ENCODE measurements at places on chromosomes 5 and 9.

- DNase-seq, result peak; percentile 22
These were observed 41.0 kb downstream of the ESM1 start for GRCh38 chr5:54944364-54944763.

- DNase-seq, result no peak
These were observed 17.8 kb downstream of the NUDT2 start for GRCh38 chr9:34346873-34347799.

DNA sequence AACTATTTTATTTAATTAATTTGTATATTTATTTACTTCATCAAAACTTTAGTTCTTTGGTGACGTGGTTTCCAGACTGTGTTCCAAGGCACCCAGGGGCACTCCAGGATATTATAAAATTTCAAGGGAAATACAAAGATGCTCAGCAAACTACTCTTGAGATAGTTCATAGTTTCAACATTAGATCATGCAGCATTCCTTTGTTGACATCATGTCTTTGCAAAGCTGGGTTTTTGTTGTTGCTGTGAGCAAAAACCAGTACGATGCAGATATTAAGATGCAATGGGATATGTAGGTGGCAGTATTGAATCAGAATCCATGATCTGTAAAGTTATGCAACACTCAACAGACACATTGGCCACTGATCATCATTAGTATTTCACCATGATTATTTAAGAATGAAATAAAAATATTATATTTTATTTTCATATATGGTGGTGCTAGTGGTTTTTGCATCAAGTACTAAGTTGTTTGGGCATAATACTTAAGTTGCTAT, 219.7 kb downstream of the ADCY2 start:
- no peak for DNase-seq

DNA sequence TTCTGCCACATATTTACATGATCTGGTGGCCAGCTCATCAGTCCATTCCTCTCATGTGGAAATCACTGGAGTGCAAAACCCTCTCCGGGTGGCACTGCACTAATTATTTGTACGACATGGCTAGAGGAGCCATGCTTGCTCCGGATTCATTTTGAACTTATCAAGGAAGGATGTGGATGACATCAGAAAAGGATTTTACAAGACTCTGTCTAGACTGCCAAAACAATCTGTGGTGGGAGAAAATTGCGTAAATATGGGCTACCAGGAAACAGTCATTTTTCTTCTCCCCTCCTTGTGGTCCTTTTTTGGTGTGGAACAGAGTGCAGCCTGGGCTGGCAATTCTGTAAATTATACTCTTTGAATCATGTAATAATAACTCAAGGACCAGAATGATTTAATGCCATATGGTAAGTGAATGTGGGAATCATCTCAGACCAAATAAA, 123.4 kb upstream of the IFNE start:
- no peak for DNase-seq

DNA sequence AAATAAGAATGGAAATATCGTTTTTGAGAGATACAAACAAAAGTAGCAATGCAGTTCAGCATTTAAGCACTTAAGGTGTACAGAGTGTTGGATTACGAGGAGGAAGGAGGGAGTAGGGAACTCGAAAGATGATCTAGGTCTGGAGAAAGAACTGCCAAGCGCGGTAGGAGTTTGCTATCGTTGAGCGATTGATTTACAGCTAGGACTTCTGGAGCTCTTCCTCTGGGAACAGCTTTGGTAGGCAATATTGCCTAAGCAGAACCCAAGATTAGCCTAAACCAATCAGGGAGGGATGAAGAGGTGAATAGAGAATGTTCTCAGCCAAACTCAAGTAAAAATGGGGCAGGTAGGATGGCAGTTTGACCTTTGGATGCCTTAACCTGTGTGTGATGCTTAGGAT, 965 bp downstream of the CLTA start:
- no peak for DNase-seq

DNA sequence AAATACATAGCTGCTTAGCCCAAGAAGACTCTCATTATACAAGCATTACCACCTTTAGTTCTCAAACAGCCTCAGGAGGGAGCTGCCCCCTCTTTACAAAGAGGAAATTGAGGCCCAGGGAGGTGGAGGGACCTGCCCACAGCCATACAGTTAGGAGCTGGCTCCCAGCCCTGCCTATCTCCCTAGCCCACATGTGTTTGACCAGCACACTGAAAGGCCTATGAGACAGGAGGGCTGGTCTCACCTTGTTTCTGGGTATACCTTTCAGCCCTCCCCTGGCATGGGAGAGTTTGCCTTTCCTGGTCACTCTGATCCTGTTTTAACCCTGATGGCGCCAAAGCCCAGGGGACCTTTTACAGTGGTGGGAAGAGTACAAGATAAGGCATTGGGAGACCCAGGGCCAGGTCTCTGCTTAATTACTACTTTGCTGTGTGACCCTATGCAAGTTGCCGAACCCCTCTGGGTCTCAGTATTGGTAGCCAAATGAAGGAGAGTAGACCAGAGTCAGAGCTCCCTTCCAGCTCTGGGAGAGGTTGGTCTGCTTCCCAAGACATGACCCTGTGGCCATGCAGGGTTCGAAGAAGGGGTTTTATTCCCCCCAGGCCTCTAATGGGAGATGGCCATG, 60.9 kb upstream of the RPL26L1 start:
- no peak for DNase-seq

GRCh38 chr5:59097712-59098111, 514.8 kb downstream of the RAB3C start:
- DNase-seq, result no peak

DNA sequence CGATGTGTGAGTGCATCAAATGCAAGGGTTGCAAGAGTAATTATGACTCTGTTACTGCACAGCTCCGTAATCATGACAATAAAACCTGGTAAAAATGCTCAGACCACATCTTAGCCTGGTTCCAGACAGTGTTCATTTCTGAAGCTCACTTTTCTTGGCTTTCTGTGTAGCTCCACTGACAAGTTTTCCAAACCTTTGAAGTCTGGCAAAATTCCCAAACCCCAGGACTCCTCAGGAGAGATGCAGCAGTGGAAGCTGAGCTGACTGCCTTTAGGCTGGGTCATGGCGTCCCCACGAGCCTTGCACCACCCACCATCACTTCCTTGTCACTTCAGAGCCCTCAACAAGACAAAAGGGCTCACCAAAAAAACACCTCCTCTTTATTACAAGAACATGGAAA, 131.6 kb upstream of the TAS2R1 start:
- no peak for DNase-seq

GRCh38 chr5:72149742-72150141, 42.5 kb downstream of the MAP1B start:
- no peak for DNase-seq

DNA sequence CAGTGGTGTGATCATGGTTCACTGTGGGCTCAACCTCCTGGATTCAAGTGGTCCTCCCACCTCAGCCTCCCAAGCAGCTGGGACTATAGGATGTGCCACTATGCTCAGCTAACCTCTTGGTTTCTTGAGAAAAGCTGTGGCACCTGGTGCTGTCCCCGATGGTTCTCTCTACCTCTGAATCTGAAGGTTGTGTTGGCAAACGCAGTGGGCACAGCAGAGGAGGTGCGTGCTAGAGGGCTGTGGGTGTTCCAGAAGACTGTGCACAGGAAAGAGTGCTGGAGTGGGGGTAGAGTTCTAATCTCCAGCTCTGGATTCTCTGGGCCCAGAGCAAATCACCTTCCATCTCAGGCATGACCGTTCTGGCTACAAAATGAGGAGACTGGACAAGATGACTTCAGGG, 12.5 kb downstream of the RGS3 start:
- no peak for DNase-seq

GRCh38 chr5:149654231-149654630, 72.9 kb downstream of the ARHGEF37 start:
- DNase-seq, result no peak

- DNase-seq, result no peak
These were observed 588.9 kb downstream of the NR2F1-AS1 start for GRCh38 chr5:92992073-92992472.

DNA sequence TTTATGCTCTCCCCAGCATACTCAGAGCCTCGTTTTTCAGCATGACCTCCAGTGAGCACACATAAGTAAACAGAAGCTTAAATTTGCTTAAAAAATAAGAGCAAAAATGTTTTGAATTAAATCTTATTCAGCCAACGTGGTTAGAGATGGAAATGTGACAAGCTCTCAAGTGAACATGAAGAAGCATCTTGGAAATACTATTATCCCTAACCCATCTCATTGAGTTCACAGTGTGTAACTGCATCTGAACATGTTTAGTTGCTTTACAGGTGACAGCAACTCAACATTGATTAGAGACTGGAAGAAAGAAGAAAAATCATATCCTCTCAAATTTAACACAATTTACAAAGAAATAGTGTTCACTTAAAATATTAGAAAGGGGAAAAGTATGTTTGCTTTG, 1785.1 kb downstream of the MAT2B start:
- DNase-seq, result no peak

DNA sequence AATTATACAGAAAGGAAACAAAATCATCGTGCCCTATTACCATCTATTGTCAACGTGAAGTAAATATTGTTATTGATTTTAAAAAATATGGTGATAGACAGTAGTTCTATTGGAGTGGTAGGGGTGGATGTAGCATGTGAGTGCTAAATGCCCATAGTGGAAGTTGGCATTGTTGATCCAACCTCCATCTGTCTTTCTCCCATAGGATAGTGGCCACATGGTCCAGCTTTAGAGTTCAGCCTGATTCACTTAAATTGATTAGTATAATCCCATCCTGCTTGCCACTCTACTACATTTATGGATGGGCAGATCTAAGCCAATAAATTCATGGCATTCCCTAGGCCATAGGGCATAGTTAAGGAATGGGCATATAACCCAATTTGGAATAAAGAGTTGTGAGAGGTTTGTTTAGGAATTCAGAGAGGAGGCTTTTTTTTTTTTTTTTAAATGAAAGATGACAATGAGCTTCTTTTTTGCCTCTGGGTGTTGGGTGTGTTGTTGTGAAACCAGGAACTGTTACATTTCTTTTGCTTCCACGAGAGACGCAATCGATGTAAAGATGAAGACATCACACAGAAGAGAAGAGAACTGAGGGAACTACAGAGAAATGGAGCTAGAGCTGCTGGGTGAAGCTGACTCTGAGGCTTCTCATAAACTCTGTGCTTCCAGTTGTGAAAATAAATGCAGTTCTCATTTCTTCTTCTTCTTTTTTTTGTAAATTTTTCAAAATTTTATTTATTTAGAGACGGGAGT, 12.5 kb upstream of the CHD1 start:
- DNase-seq, result no peak

DNA sequence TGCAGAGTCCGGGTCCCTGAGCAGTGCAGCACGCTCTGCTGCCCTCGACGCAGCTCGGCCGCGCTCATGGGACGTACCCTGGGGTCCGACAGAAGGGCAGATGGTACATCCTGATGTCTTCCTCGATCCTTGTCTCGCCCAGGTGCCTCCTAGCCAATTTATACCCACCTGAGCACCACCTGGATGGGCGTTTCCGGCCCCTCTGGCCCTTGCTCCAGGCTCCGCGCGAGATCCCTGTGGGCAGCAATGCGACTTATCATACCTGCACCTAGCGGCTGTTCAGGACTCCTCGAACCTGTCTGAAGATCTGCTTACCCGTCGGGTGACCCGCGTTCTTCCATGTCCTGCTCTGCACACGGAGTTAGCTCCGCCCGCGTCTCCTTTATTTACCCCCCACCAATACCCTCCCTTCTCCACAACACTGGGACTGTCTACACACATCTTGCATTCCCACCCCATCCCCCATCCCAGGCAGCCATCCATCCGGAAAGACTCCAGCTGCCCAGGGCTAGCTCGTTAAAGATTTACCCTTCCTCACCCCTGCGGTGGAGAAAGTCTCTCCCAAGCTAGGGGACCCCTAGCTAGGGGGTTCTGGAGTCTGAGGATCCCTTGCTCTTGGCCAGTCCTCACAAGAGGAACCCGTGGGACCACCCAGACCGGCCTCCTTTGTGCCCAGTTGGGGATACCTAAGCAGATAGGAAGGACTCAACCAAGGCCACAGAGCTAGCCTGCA, at the start of gene KIF12:
Gene KIF12, minus strand, starts transcription at position 357 of the 733 bp plus-strand sequence. Its CDS starts 16 bp downstream, at position 341.
- DNase-seq, result no peak

GRCh38 chr9:131585375-131585774, 40.1 kb downstream of the PRRT1B start:
- DNase-seq, result no peak

DNA sequence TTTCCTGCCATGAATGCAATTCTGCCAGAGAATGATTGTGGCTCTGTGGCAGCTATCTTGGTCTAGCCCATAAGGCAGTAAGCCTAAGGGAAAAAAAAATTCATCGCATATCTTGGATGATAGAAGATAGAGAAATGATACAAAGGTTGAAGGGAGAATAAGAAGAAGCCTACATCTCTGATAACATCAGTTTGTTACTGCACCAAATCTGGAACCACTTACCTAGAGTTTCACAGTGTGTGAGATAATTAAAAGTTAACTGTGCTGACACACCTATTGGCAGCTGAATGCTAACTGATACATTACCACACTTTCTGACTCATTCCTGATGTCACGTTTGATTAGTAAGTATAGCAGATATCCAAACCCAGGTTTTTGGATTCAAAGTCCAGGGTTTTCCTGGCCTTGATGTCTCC, 91.6 kb upstream of the TAF11L2 start:
- no peak for DNase-seq

DNA sequence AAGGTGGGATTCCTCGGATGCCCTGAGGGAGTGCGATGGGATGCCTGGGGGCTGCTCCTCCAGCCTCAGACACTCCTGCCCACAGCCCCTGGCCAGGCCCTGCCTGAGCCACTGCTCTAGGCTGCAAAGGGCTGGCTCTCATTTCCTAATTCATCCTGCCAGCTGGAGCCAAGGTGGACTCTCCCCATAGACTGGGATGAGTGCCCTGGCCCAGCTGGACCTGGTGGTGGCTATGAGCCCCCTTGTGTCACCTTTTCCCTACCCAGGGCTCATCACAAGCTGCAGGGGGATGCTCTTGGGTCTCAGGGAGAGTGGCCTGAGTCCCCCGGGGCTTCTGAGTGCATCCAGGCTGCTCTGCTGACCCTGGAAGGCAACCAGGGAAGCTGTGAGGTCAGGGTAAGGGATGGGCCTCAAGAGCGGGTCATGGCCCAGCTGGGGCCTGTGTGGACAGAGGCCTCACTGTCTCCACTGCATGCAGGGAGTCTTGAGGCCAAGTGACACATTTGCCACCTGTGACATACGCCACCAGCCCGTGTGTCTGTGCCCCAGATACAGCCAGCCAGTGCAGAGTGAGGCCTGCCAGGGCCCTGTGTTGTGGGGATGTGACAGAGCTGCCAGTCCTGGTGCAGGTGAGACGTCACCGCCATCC, 102.7 kb upstream of the IER5L start:
- peak; percentile 38 for DNase-seq

DNA sequence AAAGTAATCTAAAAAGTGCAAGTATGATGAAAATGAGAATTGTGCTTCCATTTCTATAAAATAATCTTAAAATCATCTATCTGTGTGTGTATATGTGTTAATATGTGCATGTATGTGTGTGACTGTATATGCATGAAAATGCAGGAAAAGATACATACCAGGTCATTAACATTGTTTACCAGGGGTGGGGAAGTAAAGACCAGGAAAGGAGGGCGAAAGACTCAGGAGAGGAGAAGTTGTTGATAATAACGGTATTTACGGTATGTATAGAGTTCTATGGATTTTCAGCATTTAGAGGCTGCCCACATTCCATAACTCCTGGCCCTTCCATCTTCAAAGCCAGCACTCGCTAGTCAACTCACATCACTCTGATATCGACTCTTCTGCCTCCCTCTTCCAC, 111.0 kb upstream of the SPDL1 start:
- DNase-seq, result no peak

- no peak for DNase-seq
These were observed 68.3 kb downstream of the KCNIP1 start for GRCh38 chr5:170571875-170572852.

All from SK-N-SH (cell line).